ENCODE measurements at places on chromosomes 1 and 21.
A peak's percentile ranks its signal among the peaks of the same experiment; 100 is the strongest.

- DNase-seq, result peak; percentile 66
Observed at GRCh38 chr1:25819491-25820246, at the start of gene MTFR1L. MTFR1L (plus strand) TSS chr1:25819954; CDS start chr1:25823105, 3,151 bp downstream.

GRCh38 chr1:109573785-109574184 is 25.4 kb downstream of the GNAI3 start:
- no peak for DNase-seq

DNA sequence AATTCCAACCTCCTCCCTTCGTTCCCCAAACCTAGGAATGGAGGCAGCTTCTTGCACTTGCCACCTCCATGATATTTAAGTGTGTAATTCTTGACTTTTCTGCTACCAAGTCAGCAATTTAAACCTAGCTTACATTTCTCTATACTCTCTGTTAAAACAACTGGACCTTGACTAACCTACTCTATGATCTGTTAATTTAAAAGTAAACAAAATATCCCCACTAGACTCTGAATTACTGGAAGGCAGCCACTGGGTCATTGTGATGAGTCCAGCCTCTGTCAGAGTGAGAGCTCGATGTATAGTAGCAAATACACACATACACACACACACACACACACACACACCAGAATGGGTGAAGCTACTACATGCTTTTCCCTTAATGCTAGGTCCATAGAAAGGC is 40.0 kb upstream of the DHCR24 start:
- DNase-seq, result no peak

GRCh38 chr1:10561497-10561896 is 86.7 kb downstream of the PEX14 start:
- peak; percentile 37 for DNase-seq

DNA sequence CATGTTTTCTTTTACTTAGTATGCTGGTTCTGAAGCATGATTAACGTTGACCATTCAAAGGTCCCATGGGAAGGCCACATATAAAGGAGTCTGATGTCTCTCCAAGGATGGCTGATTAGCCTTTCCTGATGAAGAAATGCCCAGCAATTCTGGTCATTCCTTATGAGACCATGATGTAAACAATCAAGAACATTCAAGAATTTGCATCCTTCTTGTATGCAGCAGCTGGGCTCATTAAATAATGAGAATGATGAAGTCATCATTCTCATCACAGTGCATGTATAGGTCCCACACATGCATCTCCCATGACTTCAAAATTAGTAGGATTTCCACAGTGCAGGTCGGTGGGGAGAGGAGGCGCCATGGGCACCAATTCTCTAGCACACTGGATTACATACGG is 85.4 kb downstream of the APP start:
- no peak for DNase-seq

GRCh38 chr1:63864224-63864641 is 90.4 kb downstream of the ROR1 start:
- no peak for DNase-seq

All from AG10803 (cell line).